ENCODE measurements at places on chromosomes 7 and 10.

- DNase-seq, result no peak
These were observed 30.2 kb upstream of the NRCAM start for GRCh38 chr7:108486291-108486966.

- peak; percentile 48 for DNase-seq
These were observed 177.9 kb upstream of the PLXDC2 start for GRCh38 chr10:19638182-19638895.

DNA sequence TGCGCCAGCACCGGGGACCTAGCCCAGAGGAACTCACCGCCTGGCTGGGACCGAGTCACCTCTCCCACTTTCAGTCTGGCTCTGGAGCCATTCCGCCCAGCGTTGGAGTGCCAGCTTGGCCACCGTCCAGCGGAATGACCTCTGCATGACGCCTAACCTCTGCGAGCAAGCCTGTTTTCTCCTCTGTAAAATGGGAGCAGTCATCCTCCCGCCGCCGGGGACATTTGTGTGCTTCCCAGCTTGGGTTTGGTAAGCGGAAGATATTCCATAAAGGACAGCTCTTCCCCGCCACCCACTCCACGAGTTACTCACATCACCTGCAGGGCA lies 1.3 kb upstream of the ZCCHC24 start:
- peak; percentile 90 for DNase-seq

- DNase-seq, result no peak
These were observed 67.3 kb downstream of the EPDR1 start for GRCh38 chr7:37987732-37988131.

DNA sequence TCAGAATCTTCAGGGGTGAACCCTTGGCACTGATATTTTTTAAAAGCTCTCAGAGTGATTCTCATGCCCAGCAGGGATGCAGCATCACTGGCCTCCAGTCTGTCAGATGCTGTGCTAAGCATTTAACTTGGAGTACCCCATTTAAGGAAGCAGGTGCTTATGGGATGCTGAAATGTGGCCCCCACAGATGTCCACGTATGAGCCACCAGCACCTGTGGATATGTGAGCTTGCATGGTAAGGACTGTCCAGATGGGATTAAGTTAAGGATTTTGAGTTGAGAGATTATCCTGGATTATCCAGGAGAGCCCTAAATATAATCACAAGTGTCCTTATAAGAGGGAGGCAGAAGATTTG lies 17.7 kb downstream of the CHST3 start:
- no peak for DNase-seq

- no peak for DNase-seq
These were observed 48.5 kb upstream of the ADGRA1 start for GRCh38 chr10:133039107-133039802.

DNA sequence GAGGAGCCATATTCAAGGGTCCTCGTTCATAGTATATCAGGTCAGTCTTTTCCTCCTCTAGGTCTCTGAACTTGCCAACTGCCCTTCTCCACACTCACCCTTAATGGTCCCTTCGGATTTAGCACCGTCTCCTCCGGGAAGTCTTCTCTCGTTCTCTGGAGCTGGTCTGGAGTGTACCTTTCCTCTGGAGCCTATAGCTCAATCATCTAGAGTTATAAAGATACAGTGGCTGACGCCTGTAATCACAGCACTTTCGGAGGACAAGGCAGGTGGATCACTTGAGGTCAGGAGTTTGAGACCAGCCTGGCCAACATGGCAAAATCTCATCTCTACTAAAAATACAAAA lies 4.4 kb upstream of the SCD start:
- DNase-seq, result no peak

- DNase-seq, result no peak
These were observed 119.1 kb downstream of the NRBF2 start for GRCh38 chr10:63252095-63252762.

- DNase-seq, result no peak
These were observed 66.6 kb upstream of the MGMT start for GRCh38 chr10:129400426-129400825.

GRCh38 chr7:2108071-2108455 lies 124.7 kb downstream of the MAD1L1 start:
- DNase-seq, result no peak

GRCh38 chr7:130219871-130220270 lies 12.2 kb downstream of the SSMEM1 start:
- no peak for DNase-seq

DNA sequence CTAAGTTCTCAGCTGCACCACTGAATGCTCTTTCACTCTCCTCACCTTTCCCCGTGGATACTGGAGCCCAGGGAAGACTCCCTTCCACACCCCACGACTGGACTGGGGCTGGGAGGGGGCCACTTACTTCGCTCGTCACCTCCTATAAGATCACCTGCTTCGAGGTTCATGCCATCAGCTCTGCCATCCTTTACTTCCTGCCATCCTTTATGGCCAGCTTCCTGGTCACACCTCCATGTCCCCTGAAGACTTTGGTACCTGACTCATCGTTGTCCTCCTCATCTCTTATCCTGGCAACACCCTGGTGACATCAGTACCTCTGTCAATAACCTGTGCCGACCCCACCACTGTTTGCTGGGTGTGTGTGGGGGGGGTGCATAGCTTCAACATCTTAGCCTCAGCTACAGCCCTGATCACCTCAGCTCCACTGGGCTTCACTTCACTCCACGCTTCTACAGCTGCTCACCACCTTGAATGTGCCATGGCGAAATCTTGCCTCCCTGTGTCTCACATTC lies 8.7 kb upstream of the VDAC2 start:
- peak; percentile 31 for DNase-seq

- DNase-seq, result peak; percentile 81
These were observed 42.1 kb upstream of the RASGEF1A start for GRCh38 chr10:43308986-43309385.

DNA sequence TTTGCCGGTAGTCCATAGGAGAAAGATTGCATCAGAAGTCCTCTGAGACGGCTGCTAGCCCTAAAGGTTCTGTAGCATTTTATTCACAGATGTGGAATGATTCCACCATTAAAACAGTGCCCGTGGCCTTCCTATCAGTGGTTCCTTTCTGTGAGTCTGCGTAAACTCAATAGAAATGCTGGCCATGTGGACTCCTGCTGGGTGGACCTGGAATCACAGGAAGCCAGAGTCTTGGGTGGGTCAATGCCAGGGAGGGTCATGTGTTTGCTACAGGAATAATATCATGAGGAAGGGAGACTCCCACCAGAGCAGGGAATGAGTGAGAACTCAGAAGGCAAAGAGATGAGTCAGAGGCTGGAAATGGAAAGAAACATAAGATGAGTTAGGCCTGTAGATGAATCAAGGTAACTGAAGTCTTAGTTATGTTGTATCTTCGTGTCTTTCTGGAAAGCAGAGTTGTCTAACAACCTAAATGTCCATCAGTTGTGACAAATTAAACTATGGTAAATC lies 410.4 kb upstream of the AUTS2 start:
- DNase-seq, result no peak

Measured in left lobe of liver (tissue), 2 donors.